CD4-positive, alpha-beta T cell treated with Interleukin-10 for 1 hour (primary cell): ENCODE measurements at places on chromosomes 5 and 9.

DNA sequence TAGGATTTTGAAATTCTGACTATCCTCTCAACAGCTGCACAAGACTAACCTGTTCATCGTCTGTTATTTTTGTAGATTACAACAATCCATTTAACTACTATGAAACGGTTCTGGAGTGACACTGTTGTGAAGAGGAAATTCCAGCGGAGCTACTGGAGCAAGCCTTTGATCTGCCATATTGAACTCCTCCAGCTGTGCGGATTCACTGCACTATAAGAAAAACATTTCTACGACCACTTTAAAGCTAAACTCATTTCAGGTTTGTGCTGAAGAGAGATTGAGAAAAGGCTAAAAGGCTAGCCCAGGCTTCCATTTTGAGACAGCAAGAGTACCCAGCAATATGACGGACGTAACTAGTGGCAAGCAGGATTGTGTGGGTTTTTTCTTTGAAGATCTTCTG, 104.9 kb upstream of the ANKH start:
- DNase-seq = no peak

GRCh38 chr9:107348836-107349235, 65.8 kb downstream of the RAD23B start:
- no peak for DNase-seq

GRCh38 chr9:92590377-92590776, 54.6 kb upstream of the ECM2 start:
- no peak for DNase-seq

DNA sequence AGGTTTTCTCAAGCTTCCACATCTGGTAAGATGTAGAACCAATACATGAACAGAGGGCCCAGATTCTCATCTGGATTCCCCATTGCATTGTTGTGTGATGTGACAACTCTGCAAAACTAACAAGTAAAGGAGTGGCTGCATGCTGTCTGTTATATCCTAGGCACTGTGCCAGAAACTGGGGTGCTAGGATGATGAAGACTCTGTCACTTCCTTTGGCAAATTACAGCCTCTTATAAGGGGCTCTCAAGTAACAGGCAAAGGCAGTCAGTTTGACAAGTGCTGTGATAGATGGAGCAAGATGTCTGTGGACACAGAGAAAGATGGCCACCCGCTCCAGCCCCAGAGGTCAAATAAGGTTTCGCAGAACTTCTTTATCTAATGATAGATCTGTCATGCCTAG, 115.7 kb downstream of the PAPPA start:
- no peak for DNase-seq

GRCh38 chr5:57408714-57409113, 73.9 kb downstream of the ACTBL2 start:
- DNase-seq = no peak

DNA sequence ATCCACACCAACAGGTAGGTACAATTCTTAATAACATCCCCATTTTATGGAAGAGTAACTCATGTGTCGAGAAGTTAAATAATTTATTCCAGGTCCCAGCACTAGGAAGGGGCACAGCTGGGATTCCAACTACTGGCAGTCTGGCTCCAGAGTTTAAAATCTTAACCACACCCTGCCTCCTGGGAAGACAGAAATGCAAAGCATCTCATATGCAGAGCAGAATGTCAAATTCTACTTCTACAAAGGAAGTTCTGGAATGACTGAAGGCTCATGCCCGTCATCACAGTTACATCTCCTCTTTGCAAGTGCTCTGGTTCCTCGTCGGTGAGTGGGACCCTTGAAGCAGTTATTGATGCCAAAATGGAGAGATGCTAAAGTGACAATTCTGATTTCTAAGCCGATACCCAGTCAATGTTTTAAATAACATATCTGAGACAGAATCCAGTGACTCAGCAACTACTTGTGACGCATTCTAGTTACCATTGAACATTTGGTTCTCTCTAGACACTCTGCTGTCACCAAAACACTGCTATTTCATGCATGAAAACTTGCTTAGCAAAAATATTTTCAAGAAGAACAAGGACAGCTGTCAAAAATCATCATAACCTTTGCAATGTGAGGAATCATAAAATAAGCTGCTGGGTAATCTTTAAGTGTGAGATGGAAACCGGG, 412.7 kb downstream of the CTNND2 start:
- no peak for DNase-seq

DNA sequence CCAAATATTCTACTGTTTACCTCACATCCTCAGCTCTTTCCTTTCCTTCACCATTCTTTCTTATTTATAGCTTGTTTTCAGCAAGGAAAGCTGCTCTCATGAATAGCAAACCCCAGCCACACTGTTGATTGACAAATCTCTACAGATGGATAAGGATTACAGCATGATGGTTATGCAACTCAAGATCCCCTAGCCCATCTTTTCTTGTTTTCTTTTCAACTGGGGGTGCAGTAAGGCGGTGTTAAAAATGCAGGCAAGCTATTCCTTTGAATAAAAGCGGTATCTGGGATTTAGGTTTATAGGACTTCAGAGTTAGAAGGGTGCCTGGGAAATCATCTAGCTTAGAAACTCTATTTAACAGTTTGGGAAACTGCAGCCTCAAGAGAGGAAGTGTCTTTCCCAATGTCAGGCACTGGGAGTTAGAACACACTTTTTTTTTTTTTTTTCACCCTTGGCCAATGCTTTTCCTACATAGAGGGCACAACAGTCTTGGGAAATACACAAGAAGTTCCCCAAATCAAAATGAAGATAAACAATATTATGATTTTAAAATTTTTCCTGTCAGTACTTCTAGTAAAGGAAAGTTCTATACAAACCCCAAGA, 2.6 kb downstream of the SPARC start:
- DNase-seq = no peak

- DNase-seq = no peak
Observed at GRCh38 chr9:133210609-133211008, 1.6 kb upstream of the OBP2B start.

GRCh38 chr5:88940713-88941112, 57.7 kb upstream of the MEF2C start:
- no peak for DNase-seq

- DNase-seq = no peak
Observed at GRCh38 chr9:121160025-121160424, 41.6 kb downstream of the RAB14 start.

DNA sequence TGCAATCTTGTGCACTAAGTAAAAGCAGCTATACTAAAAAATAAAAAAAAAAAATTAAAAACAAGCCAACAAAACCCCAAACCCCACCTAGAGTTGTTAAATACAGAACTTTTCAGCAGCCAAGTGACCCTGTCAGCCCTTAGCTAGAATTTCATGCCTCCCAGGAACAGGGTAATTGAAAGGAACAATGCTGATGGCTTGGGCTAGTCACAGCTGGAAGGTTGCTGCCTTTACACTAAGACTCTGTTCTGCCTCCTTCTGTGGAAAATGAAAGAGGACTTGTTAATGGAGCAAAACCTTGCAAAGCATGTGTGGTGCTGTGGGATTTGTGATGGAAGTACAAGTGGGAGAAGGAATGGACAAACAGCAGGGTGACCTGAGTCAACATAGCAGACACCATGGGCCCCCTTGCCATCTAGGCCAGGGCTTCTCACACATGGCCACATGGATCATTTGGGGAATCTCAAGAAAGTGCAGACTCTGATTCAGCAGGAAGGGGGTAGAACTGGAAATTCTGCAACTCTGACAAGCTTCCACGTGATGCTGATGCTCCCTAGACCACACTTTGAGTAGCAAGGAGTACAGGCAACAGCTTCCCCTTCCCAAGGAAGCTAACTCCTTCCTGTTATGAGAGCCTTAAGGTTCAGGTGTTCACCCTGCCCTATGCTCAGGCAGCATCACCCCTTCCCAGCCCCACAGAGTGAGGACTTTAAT, 14.9 kb upstream of the TMEM252 start:
- DNase-seq = no peak

GRCh38 chr9:137176302-137177182, 4.7 kb upstream of the TMEM210 start:
- DNase-seq = peak; percentile 23

GRCh38 chr9:111831371-111832108, 36.8 kb upstream of the SHOC1 start:
- no peak for DNase-seq

GRCh38 chr5:150448952-150449516, 505 bp downstream of the RPS14 start:
- no peak for DNase-seq

DNA sequence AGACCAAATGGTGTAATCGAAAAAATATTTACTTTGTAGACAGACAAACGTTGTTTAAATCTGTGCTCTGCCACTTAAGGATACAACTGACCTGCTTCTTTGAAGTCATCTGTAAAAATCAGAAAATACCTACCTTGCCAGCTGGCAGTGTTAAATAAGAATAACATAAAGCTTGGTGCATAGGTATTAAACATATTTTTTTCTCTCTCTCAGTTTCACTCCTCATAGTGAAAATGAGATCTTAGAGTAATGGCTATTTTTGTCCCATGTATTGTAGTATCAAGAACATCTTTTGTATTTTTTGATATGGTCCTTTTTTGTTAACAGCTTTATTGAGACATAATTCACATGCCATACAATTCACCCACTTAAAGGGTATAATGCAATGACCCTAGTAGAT, 17.9 kb upstream of the RANBP17 start:
- no peak for DNase-seq

DNA sequence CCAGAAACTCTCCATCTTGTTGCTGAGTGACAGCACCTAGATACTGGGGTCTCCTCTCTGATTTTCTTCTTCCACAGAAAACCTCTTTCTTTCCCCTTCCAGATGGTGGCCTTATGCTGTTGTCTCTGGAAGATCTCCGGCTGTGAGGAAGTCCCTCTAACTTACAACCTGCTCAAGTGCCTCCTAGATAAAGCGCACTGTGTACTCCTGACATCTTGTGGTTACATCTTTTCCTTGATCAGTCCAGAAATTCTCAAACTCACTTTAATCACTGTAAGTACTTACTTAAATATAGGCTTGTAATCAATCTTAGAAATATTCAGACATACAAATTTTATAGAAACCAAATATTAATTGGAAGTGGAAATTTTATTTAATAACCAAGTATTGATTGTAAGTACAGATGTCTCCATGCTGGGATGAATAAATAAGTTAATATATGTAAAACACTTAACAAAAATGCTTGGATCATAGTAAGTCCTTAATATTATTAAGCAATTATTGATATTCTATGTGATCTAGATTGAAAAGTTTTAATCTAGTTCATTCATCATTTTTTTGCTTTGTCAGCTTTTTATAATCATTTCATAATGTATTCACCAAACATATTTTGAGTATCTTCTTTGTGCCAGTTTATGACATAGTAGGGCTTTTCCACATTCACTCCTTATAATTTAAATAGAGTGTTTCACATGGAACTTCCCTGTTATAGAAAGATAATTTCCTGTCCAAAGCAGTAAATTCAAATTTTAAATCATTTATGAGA, 1381.4 kb upstream of the CDH6 start:
- no peak for DNase-seq

- DNase-seq = no peak
Observed at GRCh38 chr5:172634106-172634899, 6.8 kb upstream of the NEURL1B start.

DNA sequence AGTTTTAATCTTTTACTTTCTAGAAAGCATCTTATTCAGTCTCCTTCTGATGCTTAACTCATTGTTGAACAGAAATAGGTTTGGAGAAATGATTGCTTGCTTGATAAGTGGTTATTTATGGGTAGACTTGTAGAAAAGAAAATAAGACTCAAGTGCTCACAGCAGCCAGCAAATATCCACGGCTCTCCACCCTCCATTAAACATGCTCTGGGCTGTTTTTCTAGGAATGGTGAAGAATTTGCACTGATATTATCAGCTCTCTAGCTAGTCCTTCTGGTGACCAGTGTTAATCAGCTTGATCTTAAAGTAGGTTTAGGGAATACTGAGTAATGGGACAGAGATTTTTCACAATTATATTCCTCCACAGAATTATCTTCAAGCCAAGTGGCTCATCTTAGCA, 60.6 kb downstream of the SLC1A3 start:
- DNase-seq = no peak

- DNase-seq = no peak
Observed at GRCh38 chr5:68215898-68216244, 315 bp downstream of the PIK3R1 start.

- DNase-seq = no peak
Observed at GRCh38 chr5:61603211-61603908, 271.3 kb downstream of the ZSWIM6 start.
